ENCODE measurements at places on chromosomes 12 and 14.
A peak's percentile ranks its signal among the peaks of the same experiment; 100 is the strongest.

- DNase-seq = no peak
These were observed 53.3 kb upstream of the GTF2A1 start for GRCh38 chr14:81273961-81274575.

GRCh38 chr14:61355892-61356325 is 34.5 kb downstream of the PRKCH start:
- no peak for DNase-seq

- no peak for DNase-seq
These were observed 527.1 kb upstream of the FLRT2 start for GRCh38 chr14:85002846-85003245.

- DNase-seq = no peak
These were observed 33.8 kb downstream of the ZFP36L1 start for GRCh38 chr14:68759017-68759560.

- DNase-seq = peak; percentile 20
These were observed 38.9 kb downstream of the PPP1R13B start for GRCh38 chr14:103808403-103809001.
